Activated naive CD4-positive, alpha-beta T cell treated with anti-CD3 and anti-CD28 coated beads for 36 hours (primary cell): ENCODE measurements at places on chromosomes 3 and 15.

GRCh38 chr15:51038162-51038973 lies 56.3 kb downstream of the TNFAIP8L3 start:
- DNase-seq: no peak

GRCh38 chr3:66572938-66573710 lies 72.3 kb upstream of the LRIG1 start:
- DNase-seq: peak; percentile 5

DNA sequence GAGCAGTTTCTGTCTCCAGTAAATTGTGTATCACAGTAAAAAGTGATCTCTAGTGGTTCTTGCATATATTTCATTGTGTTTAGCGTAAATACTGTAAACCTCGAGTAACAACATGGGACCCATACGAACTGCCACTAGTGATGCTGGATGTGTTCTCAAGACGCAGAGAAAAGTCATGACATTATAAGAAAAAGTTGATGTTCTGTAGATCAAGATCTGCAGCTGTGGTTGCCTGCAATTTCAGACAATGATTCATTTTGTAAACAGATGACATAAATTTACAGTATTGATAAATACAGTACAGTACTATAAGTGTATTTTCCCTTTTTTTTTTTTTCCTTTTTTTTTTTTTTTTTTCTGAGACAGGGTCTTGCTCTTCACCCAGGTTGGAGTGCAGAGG lies 100.1 kb downstream of the DPH6 start:
- DNase-seq: no peak

DNA sequence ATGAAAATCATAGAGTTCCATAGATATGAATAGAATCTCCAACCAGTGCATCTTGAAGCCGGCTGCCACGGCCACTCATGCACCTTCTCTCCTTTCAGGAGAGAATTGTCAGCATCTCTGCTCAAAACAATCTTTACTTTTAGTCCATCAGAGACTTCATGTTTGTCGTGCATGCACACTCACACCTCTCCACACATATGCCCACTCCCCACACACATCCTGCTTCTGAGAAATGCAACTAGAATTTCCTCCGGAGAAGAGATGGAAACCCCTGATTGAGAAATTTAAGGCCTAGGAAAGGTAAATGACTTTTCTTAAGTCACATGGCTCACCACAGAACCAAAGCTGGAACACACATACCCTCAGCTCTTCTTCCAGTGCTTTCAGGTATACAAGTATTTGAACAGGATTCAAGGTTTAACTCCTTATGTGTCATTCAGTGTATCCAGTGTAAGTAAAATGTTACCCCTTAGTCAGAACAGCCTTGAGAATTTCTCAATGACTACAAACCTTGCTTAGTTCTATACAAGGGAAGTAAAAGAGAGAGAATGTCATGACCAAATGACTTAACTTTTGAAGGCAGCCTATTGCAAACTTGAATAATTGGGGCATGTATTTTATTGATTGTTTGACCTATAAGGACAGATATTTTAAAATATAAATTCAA lies 69.1 kb upstream of the TSEN2 start:
- no peak for DNase-seq

DNA sequence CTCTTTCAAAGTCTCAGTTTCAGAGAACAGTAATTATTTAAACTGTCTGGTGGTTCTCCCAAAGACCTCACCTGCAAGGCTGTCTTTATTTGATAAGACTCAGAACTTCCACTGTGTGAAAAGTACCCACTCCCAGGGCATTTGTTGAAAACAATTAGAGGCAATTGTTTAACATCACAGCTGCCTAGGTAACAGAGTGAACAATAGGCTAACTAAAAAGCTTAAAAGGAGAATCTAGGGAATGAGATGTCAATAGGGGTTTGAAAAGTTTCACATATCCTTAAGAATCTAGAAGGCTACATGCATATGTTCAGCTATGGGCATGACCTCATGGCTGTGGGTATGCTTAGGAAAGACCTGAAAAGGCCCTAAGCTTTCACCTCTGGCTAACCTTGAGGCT lies 2.9 kb upstream of the STRIT1 start:
- no peak for DNase-seq

DNA sequence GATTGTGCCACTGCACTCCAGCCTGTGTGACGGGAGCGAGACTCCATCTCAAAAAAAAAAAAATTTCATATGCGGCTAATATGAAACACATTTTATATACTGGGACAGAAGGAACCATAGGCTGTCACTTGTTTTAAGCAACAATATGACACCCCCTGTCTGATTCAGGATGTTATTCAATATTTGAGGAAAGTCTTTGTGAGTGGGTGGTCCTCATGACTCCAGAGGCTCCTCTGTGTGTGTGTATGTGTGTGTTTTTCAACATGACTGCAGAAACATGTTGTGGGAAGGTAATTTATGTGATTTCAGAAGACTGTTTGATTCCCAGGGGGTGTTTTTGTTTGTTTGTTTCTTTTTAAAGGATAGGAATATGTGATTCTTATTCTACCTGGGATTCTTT lies 32.8 kb downstream of the MAP2K1 start:
- no peak for DNase-seq

GRCh38 chr15:76393614-76394013 lies 57.0 kb downstream of the ISL2 start:
- DNase-seq: no peak

DNA sequence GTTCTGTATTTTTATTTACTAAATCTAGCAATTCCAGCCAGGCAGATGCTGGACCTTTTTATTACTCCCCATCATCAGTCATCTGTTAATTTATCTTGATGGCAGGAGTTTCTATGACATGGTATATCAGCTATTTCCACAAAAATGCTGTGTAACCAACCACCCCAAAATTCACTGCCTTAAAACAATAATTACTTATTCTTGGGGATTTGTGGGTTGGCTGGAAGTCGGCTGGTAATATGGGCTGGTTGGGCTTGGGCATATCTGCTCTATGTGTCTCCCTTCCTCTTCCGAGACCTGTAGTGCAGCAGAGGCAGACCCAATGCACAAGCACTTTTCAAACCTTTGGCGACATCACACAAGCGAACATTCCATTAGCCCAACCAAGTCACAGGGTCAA lies 92.1 kb upstream of the UBE2E1 start:
- DNase-seq: no peak

- no peak for DNase-seq
Observed at GRCh38 chr3:64501298-64501906, 186.4 kb downstream of the ADAMTS9 start.

DNA sequence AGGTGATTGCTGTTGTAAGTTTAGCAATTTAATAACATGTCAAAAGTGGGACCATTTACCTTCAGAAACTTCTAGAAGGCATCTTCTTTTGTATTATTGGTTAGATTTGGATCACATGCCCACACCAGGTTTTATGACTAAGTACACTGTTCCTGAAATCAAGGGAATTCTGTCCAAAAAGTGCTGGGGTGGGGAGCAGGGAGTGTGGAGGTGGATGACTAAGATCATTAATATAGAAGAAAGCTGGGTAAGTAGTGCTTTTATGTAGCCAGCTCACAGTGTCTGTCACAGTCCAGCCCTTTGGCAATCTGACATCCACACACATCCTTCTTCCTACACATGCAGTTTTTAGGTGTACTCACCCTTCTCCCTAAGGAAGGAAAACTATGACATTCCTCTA lies 120.0 kb downstream of the TMCO5A start:
- no peak for DNase-seq

GRCh38 chr3:153291059-153291685 lies 129.1 kb downstream of the RAP2B start:
- peak; percentile 20 for DNase-seq

DNA sequence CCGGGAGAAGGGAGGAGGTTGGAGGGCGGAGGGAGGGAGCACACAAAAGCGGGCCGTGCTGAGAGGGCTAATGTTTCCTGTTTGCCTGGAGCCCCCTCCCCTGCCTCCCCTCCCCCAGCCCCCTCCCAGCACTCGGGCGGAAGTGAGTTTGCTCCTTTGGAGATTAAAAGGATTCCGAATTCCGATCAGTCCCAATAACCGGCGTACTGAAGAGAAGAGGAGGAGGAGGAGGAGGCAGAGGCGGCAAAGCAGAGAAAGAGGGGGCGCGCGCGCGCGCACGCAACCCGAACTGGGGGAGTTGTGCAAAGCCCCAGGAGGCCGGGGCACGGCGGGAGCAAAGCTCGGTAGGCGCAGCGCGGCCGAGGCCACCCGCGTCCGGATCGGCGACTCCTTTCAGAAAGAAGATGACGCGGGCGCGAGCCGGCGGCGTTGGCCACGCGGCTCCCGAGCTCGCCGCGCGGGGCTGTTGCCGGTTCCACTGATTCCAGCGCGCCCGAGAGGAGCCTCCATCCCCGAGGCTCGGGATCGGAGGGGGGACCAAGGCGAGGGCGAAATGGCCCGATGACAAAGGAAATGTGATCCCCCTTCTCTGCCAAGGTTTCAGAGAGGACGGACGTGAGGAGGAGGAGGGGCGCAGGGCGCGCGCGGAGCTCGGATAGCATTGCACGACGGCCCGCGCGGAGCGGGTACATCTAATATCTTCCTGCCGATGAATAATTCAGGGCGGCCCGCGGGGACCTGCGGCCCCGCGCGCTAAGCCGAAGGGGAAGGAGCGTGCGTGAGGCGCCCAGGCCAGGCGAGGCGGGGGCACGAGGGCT lies 1.1 kb upstream of the TRIM71 start:
- peak; percentile 22 for DNase-seq

DNA sequence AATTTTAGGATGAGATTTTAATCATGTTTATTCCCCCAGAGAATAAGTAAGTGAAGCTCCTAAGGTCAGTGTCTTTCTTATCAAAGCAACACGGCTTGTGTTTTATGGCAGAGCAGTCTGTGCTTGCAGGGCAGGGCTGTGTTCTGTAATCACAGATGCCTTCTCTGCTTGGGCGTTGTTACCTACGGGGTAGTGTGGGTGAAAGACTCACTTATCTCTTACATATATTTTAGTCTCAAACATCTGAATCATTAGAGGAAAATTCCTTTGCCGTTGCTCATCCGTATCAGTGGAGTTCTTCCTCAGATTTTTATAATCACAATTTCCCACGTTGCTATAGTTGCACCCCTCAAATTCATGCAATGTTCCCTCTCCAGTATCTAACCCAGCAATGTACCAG lies 271.7 kb upstream of the MEIS2 start:
- DNase-seq: no peak

- peak; percentile 35 for DNase-seq
Observed at GRCh38 chr3:133494469-133494868, 79.0 kb upstream of the CDV3 start.

- no peak for DNase-seq
Observed at GRCh38 chr3:186922790-186923189, 7.5 kb upstream of the ST6GAL1 start.

GRCh38 chr3:150538324-150539208 lies 7.7 kb downstream of the SERP1 start:
- no peak for DNase-seq

DNA sequence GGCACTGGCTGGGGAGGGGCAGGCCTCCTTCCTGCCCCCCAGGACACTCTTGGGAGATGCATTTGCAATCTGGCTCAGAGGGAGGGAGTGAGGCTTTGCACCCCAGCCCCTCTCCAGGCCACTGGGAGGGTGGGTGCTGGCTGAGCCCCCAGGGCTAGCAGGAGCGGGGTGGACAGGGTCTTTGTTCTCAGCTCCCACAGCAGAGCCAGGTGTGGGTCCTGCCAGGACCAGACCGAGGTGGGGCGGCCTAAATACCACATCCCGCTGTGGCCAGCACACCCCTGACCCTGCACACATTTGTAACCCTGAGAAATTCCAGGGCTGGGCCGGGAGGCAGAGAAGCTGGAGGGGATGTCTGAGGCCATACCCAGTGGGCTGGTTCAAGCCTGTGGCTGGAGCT lies 41.0 kb downstream of the STARD5 start:
- DNase-seq: peak; percentile 1

DNA sequence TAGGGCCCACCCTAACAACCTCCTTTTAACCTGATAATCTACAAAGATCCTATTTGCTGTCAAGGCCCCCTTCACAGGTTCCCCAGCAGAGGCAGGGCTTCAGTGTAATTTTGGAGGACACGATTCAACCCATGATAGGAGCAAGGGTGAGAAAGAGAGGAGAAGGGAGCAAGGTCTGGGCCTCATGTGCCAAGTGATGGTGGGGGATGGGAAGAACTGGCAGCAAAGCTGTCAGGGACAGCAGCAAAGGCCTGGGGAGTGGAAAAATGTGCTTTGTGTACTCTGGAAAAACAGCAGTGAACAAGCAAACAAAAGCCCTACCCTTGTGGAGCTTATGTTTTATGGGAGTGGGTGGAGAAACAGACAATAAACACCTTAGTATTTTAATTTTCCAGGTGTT lies 2.7 kb upstream of the GALNT15 start:
- no peak for DNase-seq

GRCh38 chr3:133717424-133717823 lies 28.8 kb upstream of the TF start:
- DNase-seq: no peak

- DNase-seq: no peak
Observed at GRCh38 chr3:32347343-32348125, 44.1 kb upstream of the CMTM7 start.

DNA sequence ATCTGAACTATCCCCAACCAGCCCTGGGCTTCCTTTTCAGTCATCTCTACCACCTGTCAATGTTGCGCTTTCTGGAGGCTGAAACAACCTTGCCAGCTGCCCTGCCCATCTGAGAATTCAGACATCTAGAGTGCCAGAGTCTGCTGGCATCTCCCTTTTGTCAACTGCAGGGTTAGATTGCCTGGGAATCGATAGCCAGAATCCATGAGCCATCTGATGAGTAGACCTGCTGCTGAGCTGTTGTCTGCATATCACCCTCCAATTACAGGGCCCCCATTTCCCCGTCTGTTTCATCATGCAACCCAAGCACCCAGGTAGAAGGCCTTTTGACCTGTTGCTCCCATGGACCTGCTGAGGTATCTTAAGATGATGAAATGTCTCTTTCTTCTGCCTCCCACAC lies 280.1 kb downstream of the EPHB1 start:
- DNase-seq: no peak

DNA sequence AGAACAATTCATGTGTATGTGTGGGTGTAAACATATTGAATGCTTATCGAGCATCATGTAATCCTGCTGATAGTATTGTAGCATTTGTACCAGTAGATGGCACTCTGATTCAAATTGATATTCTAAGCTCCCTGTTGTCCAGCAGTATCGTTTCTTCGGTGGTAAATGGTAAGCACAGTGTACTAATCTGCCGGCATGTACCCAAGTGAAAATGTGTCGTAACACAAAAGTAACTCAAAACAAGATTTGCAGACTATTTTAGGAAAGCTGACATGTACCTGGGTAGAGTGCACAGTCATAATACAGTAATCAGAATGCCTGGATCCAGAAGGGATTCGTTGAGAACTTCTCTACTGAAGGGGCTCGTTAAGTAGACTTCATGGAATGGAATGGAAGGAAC lies 31.7 kb upstream of the MNS1 start:
- DNase-seq: no peak
